Lung microvascular endothelial cell (primary cell): ENCODE measurements at places on chromosomes 3 and 15. TPM values are rescaled to one million over a fixed set of nuclear protein-coding genes. Genes with fewer than 3 reads are reported as not detected.

ADAMTS9 gene
- 20.6 and 21.1 TPM in 2 replicates for total RNA-seq

SLC41A3 gene
- total RNA-seq: 66.5 and 123 TPM in 2 replicates

KLF15 gene
- total RNA-seq: 1.5 and 8.1 TPM in 2 replicates

LSMEM2 gene
- not detected in 2 replicates for total RNA-seq

ASB14 gene
- not detected in 2 replicates for total RNA-seq

COL8A1 gene
- total RNA-seq: 235 and 1,223 TPM in 2 replicates

DCP1A gene
- 7.2 and 10.7 TPM in 2 replicates for total RNA-seq

SLC28A2 gene
- not detected in 2 replicates for total RNA-seq

PLD1 gene
- 52.2 and 62.1 TPM in 2 replicates for total RNA-seq

- DNase-seq: no peak
Observed at GRCh38 chr3:186152889-186153292, 44.0 kb upstream of the ETV5 start.

DNA sequence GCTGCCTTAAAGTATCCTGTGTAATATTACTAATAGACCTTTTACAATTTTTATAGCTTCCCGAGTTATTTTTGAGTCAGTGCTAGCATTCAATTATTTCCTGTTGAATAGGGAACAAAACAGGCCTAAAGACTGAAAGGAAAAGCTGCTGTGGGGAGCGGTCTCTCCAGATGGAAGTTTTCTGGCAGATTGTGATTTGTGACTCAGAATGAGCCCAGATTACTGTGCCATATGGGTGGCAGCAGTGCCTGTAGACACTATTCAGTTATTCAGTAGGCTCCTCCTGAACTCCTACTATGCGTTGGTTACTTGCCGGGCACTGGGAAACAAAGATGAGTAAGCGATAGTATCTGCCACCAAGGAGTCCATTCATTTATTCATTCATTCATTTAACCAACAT lies 211.8 kb downstream of the CHST2 start:
- DNase-seq: peak; percentile 72

- DNase-seq: no peak
Observed at GRCh38 chr15:29337156-29337959, 67.7 kb upstream of the NSMCE3 start.

- no peak for DNase-seq
Observed at GRCh38 chr3:107407355-107407754, 30.1 kb downstream of the CCDC54 start.

- DNase-seq: peak; percentile 24
Observed at GRCh38 chr3:47162697-47163168, 1.2 kb downstream of the SETD2 start.

DNA sequence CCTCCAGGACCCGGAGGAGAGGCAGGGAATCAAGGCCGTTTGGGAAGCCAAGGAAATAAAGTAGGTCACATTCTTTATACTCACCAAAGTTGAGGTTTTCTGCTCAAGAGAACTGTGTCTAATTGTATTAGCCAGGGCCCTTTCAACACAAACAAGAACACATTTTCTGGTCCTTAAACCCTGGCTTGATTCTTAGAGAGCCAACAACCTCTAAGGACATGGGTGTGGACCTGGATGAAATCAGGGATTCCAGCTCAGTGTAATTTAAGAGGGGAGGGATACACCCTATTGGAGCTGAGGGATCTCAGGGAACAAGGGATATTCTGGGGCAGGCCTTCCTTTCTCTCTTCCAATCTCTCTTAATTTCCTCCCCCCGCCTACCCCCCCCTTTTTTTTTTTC lies 104.8 kb downstream of the COL6A6 start:
- no peak for DNase-seq

GRCh38 chr15:67641453-67641852 lies 99.0 kb downstream of the MAP2K5 start:
- no peak for DNase-seq

DNA sequence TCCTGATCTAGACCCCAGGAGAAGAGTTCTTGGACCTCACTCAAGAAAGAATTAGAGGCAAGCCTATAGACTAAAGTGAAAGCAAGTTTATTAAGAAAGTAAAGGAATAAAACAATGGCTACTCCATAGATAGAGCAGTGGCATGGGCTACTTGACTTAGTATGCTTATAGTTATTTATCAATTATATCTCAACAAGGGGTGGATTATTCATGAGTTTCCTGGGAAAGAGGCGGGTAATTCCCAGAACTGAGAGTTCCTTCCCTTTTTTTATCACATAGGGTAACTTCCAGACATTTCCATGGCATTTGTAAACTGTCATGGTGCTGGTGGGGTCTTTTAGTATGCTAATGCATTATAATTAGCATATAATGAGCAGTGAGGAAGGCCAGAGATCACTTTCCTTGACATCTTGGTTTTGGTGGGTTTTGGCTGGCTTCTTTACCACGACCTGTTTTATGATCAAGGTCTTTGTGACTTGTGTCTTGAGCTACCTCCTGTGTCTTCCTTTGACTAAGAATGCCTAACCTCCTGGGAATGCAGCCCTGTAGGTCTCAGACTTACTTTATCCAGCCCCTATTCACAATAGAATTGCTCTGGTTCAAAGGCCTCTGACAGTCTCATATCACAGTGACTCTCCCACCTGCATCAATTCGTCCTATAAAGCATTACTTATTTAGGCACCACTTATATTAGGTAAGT lies 35.3 kb upstream of the PLSCR2 start:
- DNase-seq: no peak

GRCh38 chr3:197912741-197913476 lies 37.1 kb upstream of the RPL35A start:
- DNase-seq: no peak

- no peak for DNase-seq
Observed at GRCh38 chr3:150945226-150946032, 27.1 kb downstream of the CLRN1 start.

DNA sequence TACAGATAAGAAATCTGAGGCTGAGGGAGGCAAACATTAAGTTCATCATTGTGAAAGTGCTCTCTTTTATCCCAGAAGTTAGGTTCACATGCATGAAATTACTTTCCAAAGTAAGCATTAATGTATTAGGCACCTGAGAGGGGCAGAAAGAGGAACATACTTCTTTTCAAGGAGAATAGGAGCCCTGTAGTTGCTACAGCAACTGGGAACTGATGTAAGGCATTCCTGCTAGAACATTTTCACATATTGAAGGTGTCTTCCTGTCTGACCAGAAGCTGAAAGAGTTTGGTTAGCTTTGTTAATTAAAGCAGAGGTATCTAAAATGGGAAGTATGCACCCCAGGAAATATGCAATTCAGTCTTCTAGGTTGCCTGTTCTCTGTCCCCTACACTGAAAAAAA lies 65.5 kb upstream of the ZBTB20 start:
- no peak for DNase-seq

DNA sequence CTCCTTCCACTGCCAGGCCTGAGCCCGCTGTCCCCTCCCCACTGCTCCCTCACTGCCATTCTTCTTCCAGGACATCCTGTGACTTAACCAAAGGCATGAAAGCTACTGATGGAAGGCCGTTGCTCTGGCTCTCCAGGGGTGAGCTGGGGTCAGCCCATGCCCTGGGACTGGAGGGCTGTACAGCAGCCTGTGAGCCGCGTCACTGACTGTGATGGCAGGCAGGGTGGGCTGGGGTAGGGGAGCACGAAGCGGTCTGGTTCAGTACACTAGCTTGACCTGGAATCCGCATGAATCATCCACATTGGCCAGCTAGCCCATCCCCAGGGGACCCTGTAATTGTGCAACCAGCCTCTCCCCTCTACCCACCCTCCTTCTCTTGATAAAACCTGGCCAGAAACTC lies 30.8 kb downstream of the CORO2B start:
- no peak for DNase-seq

DNA sequence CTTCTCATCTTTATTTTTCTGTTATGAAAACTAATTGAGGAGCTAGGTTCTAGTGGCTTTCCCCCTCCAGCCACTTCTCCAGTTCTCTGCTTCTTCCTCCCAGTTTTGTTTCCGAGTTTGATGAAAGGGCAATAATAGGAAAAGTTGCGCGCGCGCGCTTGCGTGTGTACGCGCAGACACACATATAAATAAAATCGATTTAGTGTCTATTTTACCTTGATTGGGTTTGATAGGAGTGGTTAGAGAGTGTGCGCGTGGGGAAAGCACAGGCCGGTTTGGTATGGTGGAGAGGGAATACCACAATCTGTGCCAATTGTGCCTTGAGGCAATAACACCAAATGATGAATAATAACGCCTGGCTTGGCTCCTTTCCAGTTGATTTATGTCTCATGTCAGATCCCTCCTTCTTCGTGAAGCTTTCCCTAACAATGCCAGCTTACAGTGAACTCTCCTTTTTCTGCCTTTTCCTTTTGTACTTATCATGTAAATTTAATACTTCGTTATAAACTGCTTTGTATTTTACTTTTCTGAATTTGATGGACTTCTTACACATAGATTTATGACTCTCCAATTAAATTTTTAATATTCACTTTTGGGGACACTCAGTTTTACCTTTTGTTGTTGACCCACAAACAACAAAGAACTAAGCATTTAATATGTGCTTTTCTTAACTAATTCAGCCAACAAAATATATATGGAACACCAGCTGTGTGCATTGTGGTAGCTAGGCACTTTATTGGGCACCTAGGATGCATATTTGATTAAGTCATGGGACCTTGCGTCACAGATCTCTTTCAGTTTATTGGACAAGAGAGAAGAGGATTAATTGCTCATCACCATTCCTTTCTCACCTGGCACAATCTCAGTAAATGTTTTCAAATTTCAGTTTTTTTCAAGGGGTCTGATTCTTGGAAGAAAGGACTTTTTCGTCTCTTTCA lies 1.7 kb downstream of the TIPARP start:
- DNase-seq: peak; percentile 94

DNA sequence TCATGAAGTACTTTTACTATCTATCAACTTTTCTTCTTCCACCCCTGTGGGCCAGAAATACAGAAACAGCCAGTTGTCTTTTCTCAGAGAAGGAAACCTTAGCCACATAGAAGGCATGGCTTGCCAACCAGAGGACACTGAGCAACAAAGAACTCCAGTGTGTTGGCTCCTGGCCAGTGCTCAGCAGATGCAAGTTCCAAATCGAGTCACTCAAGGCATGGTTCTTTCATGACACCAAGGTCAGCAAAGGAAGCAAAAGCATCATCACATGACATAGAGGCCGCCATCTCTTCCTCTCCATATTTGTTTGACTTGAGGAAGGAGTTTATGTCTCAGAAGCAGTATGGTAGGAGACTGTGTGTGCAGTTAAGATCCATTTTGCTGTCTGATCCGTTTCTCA lies 92.2 kb downstream of the MYLK start:
- no peak for DNase-seq

GRCh38 chr3:45773072-45773471 lies 23.3 kb downstream of the SLC6A20 start:
- DNase-seq: peak; percentile 61

DNA sequence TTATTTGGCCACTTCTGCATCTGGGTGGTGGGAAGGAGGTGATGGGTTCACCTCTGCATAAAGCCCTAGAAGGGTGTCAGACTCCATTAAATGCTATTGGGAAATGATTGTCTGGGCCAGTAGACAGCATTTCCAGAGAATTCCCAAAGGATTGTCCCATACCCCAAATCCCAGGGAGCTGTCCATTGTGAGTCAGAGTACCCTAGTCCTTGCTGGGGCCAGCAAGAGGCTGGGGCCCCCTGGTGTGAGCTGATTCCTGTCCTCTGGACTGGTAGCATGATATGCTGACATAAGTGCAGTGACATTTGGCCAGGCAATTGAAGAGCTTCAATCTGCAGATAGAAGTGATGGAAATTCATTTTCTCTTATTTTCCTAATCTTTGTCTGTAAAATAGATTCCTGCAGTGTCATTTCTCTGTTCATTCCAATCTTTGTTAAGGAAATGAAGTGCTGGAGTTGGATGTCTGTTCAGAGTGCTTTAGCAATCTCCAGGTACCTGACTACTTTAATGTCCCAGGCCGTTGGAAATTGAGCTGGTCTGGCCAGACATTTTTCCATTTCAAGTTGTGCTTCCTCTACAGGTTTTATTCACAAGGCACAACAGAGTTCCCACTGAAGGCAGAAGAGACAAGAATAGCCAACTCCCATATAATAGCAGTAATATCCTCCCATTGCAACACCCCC lies 91.2 kb downstream of the RPLP1 start:
- DNase-seq: no peak

GRCh38 chr3:170486398-170486797 lies 67.7 kb downstream of the CLDN11 start:
- no peak for DNase-seq

DNA sequence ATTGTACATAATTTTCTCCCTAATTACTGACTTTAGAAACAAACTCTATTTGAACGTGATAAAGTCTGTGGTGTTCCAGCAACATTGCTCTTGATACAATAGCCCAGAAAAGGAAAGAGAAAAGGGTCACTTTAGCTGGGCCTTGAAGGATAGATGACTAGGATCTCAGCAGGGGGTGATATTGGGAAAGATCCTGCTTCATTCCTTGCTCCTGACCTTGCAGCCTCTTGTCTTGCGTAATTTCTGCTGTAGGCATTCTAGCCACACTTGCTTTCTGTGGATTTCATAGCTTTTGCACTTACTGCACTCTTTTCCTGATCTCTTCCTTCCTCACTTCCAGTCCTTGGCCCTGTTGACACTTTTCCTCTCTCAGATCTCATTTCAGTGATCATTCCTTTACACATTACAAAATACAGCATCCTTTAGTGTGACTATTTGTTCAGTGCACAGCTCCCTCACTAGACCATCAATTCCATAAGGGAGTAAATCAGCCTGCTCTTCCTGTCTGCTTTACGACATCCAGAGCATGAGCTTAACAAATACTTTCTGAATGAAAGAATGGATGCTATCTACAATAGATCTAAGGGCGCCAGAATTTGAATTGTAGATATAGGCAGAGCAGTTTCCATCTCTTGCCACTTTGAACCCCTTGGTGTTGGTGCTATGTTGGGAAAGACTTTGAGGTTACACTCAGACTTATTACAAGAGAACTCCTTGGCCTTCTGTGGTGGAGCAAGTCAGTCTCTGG lies 559.6 kb upstream of the MDFIC2 start:
- no peak for DNase-seq

- DNase-seq: no peak
Observed at GRCh38 chr15:25710184-25710583, 152.9 kb downstream of the ATP10A start.

GRCh38 chr3:116083683-116084082 lies 361.6 kb downstream of the LSAMP start:
- DNase-seq: no peak

DNA sequence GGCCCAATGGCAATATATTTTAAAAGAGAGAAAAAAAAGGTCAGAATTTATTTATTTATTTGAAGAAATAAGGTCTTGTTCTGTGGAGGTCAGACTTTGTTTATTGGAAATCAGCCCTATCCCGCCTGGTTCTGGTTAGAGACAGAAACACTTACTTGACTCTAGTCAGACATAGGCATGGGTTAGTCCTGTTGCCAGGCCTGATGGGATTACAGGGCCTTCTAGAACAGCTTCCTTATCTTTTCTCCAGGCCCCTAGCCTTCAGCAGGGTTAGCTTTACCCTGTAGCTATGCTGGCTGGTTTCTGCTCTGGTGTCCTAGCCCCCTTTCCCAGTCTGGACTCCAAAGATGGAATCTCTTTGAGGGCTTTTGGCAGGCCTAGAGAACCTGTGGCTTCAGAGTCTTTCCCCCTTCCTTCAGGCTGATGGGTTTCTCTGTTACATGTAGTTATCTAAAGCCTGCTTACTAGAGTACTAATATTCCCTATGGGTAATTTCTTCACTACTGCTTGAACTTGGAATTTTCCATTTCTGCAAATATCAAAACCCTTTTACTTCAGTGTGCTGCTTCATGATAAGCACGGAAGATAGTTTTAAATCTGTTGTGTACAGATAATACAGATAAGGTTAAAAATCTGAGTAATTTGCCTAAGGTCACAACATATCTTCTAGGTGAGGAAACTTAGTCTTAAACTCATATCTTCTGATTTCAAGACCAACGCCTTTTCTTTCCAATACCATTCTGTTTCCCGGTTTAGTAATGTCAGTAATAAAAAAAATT lies 10.6 kb downstream of the IREB2 start:
- DNase-seq: no peak
